T-helper 2 cell (primary cell): ENCODE measurements at places on chromosomes 3 and 15.

DNA sequence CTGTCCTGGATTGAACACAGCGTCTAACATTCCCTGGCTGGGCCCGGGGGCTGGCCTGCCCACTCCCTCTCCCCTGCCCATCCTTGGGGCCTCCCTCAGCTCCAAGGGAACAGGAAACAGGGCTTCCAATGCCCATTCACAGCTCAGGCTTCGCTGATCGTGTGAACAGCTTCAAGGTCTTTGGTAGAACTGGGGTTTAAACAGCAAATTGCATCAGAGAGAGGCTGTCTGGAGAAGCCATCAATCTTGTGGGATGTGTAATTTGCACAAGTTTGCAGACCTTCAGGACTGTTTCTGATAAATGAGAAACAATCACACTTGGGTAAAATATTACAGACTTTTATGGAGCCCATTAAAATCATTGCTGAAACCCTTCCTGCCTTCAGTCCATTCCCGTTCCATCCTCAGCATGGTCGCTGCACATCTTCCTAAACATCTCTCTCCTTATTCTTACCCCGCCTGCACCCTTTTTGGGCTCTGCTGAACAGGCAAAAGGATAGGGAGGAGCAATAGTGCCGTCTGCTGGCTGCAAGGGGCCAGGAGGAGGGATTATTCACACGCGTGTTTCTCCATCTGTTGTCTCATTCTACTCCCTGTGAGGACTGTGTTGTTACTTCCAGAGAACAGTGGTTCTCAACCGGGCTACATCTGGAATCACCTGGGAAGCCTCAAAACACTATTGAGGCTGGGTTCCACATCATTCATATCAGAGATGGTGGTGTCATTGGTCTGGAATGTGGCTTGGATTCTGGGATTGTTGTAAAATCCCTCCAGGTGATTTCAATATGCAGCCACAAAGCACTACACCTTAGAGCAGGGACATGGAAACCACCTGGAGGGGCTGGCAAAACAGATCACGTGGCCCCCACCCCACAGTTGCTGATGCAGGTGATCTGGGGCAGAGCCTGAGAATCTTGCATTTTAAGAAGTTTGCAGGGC, 116.3 kb downstream of the CLSTN2 start:
- DNase-seq = no peak

DNA sequence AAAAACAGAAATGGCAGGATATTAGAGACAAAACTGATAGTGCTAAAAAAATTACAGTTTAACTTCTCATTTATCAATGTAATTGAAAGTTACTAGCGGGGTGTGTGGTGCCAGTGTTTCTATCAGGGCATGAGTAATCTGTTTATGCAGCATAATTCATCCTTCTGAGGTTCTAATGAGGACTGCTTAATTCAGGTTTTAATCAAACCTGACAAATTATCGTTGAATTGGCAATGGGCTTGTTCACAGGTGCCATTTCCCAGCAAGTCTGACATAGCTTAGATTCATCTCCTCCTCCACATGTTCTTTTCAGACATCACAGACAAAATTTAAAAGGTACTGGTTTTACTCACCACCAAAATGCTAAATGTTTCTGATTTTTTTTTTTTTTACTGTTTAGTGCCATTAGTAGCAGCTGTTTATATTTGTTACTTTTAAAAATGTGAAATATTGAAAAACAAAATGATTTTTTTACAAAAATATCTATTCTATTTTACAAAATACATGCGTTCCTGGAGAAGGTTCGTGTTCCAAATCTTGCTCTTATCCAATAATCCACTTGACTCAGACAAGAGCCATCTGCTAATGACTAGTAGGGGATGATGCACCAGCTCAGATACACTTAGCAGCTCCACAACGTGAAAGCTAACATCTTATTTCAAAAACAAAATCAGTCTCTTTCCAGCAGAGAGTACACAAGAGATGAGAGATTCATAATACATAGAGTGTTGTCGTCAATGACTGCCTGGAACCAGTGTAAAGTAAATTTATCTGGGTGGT, 447.7 kb upstream of the DPPA4 start:
- DNase-seq = no peak

DNA sequence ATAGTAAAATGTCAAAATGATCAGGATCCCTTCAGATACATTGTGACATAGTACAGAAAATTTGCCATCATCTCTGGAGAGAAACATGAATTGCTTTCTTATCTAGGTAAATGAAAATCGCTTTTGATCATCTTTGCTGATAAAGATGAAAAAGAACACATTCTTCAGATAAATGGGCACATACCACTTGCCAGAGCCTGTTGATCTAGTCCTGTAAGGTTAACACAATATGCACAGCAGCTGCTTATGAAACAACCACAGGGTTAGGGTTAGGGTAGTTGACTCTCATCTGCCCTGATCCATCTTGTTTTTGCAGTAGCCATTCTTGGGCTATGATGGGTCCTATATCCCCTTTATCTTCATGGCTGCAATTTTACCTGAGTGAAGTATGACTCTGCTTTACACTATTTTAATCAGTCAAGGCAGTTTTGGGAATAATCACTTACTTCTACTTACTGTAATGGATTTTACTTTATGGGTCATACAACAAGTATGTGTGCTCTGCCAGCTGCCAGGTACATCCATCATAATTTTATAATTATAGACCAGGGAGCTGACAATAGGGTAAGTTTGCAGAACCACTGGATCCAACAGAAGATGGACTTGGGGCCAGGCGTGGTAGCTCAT, 12.6 kb upstream of the SPINK8 start:
- DNase-seq = no peak

GRCh38 chr3:15693355-15693754, 91.8 kb downstream of the BTD start:
- no peak for DNase-seq

DNA sequence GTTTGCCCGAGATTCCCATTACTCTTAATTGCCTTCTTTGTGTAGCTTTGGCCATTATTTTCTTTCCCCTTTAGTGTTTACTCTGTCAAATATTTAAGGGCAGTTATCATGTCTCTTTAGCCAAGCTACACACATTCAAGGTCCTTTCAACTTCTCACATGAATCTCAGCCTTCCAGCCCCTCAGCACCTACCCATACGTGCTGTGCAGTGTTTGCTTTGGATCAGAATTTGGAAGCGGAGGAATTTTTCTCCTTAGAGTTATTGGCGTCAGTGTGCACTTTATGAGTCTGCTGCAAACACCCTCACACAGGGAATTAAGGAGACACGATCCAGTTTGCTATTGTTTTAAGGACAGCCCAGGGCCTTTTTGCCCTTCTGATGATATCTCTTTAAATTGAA, 231.6 kb downstream of the CACNA2D3 start:
- DNase-seq = no peak

GRCh38 chr3:53774414-53774813, 71.8 kb downstream of the CHDH start:
- DNase-seq = no peak
